ENCODE measurements at places on chromosomes 3 and 15.
A peak's percentile ranks its signal among the peaks of the same experiment; 100 is the strongest.

DNA sequence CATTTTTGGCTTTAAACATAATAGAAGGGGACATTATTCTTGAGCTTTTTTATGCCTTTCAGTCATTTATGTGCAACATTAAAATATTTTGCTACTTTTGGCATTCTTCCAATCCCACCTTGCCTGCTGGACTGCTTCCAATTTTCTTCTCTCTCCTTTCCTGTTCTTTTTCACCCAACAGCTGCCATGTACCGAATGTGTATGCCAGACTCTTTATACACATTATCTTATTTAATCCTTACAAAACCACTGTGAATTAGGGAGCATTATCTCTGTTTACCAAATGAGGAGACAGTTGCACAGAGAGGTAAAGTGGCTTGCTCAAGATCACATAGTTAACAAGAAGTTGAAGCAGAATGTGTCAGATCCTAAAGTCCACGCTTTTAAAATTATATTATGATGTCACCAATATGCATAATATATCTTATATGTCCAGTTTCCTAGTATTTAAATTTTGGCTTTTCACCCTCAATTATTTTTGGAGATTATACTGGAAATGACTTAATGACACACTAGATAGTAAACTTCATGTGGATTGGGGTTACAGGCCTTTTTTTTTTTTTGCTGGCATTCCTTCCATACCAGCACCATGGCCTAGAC lies 231.5 kb downstream of the THRB start:
- DNase-seq, result no peak

DNA sequence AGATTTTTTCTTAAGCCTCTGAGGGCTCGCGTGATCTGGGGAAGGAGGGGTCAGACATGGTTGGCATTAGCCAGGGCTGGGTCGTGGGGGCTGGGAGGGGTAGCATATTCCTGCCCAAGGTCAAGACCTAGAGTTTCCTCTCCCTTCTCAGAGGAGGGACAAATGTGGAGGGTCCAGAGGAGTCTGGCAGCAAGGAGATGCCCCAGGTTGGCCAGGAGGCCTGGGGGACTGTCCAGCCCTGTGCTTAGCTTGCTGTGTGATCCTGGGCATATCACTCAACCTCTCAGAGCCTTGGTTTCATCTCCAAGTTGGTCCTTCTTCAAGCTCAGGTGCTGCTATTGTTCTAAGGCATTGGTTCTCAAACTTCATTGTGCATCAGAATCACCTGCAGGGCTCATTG lies 9.1 kb upstream of the CAMP start:
- DNase-seq, result no peak

DNA sequence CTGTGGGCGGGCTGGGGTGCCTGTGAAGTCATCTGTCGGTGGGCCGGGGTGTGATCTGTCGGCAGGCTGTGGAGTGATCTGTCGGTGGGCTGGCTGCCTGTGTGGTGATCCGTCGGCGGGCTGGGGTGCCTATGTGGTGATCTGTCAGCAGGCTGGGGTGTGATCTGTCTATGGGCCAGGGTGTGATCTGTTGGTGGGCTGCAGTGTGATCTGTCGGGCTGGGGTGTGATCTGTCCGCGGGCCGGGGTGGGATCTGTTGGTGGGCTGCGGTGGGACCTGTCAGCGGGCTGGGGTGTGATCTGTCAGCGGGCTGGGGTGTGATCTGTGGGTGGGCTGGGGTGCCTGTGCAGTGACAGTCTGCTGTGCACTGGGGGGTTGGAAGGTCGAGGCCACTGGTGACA lies 204.5 kb downstream of the XXYLT1 start:
- DNase-seq, result no peak

GRCh38 chr3:48467473-48468267 lies 21.1 kb downstream of the ATRIP start:
- no peak for DNase-seq

- DNase-seq, result no peak
These were observed 39.9 kb downstream of the MASP1 start for GRCh38 chr3:187251599-187251998.

GRCh38 chr3:53161820-53162671 lies 1.0 kb downstream of the PRKCD start:
- DNase-seq, result no peak

- no peak for DNase-seq
These were observed 228.1 kb downstream of the SNRPN start for GRCh38 chr15:25182736-25183445.

- DNase-seq, result no peak
These were observed 52.5 kb upstream of the ARL8B start for GRCh38 chr3:5069627-5070026.

DNA sequence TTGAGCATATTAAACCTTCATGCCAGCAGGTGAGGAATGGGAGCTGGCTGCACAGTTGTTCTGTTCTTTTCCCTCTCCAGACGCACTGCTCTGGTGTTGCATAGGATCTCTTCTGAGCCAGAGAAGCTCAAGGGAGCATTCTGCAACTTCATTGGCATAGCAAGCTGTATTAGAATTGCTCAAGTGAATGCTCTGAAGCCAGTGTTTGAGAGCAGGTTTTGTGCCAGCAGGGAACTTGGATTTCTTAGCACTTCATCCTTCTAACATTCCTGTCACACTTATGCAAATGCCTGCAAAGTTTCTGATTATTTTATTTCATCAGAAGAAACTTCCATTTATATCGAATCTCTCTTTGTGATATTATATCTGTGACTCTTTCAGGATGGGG lies 366.6 kb downstream of the AGBL1 start:
- no peak for DNase-seq

DNA sequence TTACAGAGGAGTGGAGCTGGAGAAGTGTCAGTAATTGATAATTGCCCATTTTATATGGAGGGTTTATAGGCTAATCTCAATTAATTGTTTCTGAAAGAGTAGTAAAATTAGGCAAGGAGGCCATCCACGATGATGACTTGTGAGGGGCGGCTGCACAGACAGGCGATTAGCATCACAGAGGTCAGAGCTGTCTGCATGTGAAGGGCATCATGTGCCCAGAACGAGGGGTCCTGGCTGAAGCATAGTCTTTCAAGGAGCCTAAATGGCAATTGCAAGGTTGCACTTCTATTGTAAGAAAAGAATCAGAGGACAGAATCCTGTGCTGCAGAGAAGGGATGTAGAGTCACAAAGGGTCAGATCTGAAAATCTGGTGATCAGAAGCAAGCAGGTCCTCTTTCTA lies 196.6 kb downstream of the EBLN2 start:
- DNase-seq, result no peak

DNA sequence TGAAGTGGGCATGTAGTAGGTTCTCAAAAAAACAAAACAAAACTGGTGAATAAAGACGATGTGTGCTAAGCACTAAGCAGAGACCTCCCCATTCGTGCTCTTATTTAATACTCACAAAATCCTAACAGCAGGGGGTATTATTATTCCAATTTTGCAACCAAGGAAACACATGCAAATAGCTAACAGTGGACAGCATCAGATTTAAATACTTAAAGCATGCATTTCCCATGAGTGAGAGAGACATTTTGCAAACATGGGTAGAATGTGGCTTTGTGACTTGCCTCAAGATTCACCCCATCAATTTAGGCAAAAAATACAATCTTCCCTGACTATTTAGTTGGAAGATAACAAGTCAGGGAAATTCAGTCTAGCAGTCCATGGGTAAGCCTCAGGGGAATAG lies 946.2 kb upstream of the CFAP20DC start:
- no peak for DNase-seq

- DNase-seq, result peak; percentile 80
These were observed at the start of gene TYRO3 for GRCh38 chr15:41558400-41559238. Gene TYRO3, plus strand, starts transcription at chr15:41559212. Its CDS starts 46 bp downstream, at chr15:41559258.

DNA sequence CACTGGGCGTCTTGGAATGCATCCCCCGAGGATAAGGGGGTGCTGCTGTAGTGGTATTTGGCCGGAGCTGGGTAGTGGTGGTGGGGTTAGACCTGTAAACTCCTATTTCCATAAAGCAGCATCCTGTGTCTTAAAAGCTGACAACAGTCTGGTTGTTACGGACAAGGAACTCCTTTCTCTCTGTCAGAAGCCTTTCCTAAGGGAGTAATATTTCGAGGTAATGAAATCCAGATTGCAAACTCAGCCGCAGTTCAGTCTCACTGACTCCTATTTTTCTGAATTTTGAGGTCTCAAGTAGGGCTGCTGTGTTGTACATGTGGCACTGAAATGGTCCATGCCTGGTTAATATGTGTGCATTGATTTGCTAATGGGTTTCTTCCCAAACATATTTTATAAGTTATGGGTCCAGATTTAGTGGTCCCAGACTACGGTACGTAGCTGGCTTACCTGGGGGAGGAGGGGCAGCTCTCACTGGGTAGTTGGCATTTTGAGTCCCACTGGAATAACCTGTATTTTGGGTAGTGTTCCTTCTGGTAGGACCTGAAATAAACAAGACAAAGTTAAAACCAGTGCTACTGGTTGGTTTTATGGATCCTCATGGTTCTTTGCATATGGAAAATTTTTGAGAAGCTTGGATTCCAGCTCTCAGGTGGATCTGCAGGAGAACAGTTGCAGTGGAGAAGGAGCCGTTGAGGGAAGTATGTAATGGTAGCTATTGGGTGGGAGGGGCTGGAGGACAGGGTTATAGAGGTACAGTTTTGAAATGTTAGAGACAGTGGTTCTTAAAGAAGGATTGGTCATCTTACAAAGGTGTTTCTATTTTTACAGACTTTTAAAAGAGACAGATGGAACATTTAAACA lies 48.6 kb upstream of the LDHAL6B start:
- no peak for DNase-seq

- DNase-seq, result no peak
These were observed 37.3 kb downstream of the EHHADH start for GRCh38 chr3:185216607-185216958.

DNA sequence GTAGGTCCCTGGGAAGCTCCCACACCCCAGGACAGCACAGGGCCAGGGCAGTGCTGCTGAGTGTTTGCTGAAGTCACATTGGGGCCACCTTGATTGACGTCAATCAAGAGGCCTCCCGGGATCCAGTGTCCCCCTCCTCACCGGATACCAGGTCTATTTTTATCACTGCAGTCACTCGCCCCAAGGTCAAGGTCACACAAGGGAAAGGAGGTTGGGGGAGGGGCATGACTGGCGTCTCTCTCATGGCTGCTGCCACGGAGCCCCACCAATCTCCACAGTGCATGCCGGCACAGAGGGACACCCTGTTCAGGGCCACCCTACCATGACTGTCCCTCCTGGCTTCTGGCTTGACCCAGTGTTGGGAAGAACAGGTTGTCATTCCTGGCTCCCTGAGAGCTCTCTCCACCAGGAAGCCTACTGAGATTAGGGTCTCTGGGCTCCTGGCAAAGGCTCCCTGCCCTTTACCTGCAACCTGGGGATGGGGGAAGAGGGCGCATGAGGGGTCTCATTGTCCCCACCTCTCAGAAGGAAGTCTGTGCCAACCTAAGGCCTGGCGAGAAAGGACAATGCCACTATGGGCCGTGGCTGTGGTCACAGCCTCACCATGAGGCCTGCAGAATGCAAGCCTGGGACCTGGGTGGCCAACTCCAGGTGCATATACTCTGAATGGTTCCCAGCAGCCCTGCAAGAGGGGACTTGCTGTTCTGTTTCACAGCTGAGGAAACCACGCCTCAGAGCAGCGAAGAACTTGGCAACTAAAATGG lies 1.5 kb downstream of the MYL3 start:
- no peak for DNase-seq

DNA sequence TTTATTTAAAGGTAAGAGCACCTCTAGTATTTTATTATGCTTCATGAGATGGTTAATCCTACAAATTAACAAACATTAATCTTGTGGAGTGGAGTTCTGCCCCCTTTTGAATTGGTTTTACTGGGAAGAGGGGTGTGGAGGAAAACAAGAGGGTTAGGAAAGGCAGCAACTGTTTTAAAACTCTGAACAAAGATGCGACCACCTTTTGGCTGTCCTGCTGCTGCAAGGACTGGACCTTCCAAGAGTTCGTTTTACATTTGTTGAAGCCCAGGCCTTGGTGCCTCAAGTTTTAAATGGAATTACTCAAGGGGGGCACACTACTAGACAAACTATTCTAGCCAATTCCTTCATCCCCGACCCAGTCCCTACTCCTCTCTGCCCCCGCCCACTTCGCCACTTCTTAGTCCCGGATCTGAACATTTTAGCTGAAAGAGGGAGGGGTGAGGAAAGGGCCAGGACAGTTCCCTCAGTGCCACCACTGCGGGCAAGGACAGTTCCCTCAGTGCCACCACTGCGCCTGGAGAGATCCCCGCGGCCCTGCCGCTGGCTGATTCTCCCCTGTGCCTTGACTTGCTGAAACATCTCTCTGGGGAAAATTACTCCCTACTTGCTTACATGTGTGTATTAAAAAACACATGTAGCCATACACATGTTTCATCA lies 11.2 kb downstream of the SOX2 start:
- no peak for DNase-seq

DNA sequence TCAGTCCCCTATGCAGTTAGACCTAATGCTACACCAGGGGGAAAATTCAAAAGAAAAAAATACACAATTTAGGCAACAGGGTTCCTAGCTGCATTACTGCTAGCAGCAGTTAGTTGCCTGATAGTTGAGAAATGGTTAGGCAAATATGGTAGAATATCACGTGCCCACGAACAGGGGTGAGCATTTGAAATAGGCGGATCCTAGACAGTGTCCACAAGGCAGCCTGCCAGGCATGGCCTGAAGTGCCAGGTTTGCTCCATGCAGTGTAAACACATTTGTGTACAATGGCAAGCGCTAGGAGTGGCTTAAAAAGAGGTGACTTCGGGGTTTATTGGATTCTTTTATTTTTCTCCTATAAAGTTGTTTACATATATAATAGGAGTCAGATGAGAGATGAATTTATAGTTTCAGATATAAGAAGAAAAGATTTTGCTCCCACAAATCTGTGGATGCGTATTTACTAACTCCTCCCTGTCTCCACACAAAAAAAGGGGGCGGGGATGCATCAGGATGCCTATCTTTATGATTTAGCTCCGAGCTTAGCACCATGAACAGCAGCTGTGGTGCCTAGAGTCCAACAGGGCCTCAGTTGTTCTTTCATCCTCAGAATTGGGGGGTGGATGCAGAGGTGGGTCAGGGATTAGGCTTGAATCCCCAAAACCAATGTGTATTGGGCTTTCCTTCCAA lies 3.9 kb upstream of the TGM4 start:
- no peak for DNase-seq

- no peak for DNase-seq
These were observed 51.2 kb downstream of the GASK1A start for GRCh38 chr3:43030162-43030935.

DNA sequence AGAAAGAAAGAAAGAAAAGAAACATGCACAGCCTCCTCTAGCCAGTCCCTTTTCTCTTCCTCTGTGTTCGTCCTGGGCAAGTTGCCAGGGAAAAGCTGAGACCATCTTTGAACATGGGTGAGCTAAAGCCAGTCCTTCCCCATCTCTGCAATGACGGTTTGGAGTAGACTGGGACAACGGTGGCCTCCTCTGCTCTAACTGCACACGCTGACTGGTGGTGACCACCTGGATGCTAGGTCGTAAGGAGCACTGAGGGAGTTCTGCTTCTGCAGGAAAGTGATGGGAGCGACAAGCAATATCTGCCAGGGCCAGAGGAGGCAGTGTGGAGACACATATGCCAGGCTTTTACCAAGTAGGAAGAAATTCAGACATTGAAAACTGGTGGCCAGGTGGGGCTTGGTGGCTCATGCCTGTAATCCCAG lies 111.7 kb downstream of the NUP210 start:
- peak; percentile 57 for DNase-seq

- no peak for DNase-seq
These were observed 149.0 kb downstream of the GSK3B start for GRCh38 chr3:119945291-119945690.

GRCh38 chr3:151770956-151771355 lies 37.2 kb downstream of the AADACL2 start:
- DNase-seq, result no peak

Data from substantia nigra (tissue), 51 donors.